Dermis microvascular lymphatic vessel endothelial cell (primary cell): ENCODE measurements at places on chromosomes 3 and 15. TPM values are rescaled to one million over a fixed set of nuclear protein-coding genes. Genes with fewer than 3 reads are reported as not detected.

AGTR1 gene
- total RNA-seq, result not detected in 2 replicates

PRR20G gene
- total RNA-seq, result not detected in 2 replicates

DNA sequence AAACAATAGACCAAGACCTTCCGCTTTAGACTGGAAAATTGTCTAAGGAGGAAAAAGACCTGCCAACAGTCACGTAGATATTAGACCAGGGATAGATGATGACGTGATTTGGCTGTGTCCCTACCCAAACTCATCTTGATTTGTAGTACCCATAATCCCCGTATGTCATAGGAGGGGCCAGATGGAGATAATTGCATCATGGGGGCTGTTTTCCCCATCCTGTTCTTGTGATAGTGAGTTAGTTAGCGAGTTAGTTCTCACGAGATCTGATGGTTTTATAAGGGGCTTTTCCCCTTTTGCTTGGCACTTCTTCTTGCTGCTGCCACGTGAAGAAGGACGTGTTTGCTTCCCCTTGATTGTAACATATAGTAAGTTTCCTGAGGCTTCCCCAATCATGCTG is 31.7 kb upstream of the SUCLG2 start:
- DNase-seq, result no peak

PODXL2 gene
- 0.89 and 1.0 TPM in 2 replicates for total RNA-seq

CLRN1 gene
- not detected in 2 replicates for total RNA-seq

DNA sequence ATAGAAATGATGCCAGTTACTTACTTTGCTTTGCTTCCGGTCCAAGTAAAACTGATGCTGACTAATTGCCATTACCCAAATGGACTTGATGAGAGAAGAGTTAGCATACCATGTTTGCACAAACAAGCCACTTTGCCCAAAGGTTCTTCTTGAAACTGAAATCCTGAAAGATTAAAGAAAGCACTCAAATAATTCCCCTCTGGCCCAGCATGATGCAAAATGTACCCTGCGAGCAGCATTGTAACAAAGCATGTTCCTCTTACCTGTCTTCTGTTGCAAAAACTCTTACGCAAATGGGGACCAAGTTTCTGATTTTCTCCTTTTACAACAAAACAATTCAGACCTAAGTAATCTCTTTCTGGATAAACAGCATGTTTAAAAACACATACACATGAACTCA is 74.5 kb upstream of the LMOD3 start:
- DNase-seq, result no peak

DNA sequence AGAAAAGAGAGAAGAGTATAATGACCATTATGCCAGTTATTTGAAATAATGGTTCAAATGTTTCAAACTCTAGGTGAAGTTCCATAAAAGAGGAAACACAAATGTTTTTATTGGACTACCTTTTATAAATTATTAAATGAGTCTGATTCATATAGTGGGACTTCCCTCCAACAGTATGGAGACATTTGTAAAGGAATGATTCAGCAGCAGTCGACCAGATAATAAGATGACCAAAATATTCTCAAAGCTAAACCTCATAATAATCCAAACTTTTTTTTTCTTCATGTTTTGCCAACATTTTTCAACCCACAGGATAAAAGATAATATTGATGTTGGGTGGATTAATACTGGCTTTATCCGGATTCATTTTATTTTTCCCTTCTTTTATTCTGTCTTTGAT is 18.8 kb downstream of the TIPARP start:
- DNase-seq, result no peak

DNA sequence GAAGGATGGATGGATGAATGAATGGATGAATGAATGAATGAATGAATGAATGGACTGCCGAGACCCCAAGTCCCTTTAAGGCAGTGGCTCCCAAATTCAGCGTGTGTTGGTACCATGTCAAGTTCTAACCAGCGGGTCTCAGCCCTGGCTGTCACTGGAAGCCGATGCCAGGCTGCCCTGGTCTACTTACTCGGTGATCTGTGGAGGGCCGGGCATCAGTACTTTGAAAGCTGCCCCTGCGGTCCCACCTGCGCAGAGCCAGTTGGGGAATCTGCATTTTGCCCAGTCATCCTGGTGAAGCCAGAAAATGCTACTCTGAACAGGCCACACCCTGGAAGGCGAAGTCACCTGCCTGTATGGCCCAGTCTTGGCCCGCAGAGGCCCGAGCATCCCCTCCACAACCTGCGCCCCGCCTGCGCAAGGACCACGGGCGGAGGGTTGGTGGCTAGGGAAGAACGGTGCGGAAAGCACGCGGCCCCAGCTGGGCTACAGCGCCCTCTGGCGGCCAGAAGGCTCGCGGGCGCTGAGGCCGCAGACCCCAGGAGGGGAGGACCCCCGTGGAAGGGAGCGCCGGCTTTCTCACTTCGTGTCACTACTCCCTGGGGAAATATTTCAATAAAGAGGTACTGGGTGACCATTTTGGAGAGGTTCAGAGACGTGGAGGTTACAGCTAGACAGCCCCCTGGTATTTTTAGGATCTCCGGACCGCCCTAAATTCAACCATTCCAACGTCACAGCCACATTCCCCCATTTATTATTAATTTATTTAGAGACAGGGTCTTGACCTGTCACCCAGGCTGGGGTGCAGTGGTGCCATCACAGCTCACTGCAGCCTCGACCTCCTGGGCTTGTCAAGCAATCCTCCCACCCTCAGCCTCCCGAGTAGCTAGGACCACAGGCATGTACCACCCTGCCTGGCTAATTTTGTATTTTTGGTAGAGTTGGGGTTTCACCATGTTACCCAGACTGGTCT is 34.9 kb downstream of the PRKCD start:
- peak; percentile 48 for DNase-seq
